ENCODE measurements at places on chromosomes 7 and 10. TPM values are rescaled to one million over a fixed set of nuclear protein-coding genes. Genes with fewer than 3 reads are reported as not detected.

GRCh38 chr7:1490837-1491236 lies 13.4 kb downstream of the INTS1 start:
- no peak for DNase-seq

DNA sequence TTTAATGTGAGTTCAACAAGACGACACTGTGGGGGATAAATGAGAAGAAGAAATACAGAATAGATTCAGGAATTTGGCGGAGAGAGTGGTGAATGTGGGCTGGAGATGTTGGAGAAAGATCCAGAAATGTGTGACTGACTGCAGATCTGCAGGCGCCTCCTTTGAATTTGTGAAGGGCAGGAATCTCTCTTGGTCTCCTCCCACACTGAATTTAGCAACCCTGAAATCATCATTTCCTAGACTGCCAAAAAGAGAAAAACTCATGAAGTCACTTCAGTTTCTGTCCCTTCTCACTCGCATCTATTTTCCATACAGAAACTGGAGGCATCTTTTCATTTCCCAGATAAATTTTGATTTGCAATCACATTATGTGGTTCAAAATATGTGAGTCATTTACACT lies 128.7 kb downstream of the GNAI1 start:
- no peak for DNase-seq

- peak; percentile 88 for DNase-seq
Measured at GRCh38 chr10:329361-330099, 194.3 kb downstream of the ZMYND11 start.

GRCh38 chr7:2632733-2633537 lies 1.1 kb downstream of the TTYH3 start:
- DNase-seq: peak; percentile 56

DNA sequence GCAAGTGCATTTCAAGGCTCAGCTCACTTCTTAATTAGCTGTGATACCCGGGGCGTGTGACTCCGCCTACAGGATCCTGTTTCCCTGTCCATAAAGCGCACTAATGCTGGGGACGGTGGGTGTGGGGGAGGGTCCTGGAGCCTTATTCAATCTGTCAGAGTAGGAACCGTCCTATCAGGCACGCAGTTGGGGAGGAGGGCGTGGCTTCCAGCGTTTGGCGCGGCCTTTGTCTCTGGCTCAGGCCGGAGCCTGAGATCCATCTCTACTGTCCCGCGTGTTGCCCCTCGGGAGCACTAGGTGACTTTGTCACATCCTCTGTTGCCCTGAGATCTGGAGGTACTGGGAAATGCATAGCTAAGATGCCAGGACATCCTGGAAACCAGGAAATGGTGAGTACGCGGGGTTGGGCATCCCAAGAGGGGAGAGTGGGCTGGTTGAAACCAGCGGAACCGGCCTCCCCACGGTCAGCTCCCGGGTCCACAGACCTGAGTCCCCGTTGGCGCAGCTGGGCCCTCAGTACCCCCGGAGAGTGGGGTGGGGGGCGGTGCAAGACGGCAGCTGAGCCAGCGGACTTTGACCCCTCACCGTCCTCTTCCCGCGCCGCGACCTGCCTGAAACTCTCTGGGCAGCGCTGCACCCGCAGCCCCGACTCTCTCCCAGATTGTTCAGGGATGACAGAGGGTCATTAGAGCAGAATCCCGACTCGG lies 104.4 kb upstream of the ZNF92 start:
- peak; percentile 80 for DNase-seq

DNA sequence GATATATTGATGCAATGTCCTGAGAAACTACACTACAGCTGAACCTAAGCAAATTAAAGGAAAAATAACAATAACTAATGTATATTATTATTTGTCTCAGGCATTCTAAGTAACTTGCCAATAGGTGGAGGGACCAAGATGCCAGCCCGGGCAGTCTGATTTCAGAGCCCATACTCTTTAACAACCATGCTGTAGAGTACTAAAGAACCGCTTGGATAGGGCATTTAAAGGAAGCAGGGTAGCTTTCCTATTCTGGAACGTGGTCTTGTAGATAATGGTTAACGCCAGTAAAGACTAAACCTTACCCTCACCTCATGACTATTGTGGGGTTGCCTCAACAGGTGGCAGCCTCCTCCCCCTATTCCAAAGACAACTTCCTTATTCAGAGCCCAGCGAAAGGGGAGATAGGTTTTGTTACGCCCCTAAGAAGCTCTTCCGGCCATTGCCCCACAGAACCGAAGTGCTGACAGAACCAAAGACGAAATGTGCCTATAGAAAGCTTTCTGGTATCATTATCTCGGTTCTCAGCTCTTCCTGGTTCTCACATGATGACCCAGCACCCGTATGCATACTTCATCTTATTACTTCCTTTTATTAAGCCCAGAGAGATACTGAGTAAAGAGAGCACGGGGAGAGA lies 707 bp upstream of the C1GALT1 start:
- peak; percentile 39 for DNase-seq

- DNase-seq: no peak
Measured at GRCh38 chr10:99387541-99387940, 42.9 kb downstream of the GOT1 start.

- no peak for DNase-seq
Measured at GRCh38 chr10:78470267-78471103, 436.8 kb downstream of the RPS24 start.

The AFAP1L2 gene
- polyA plus RNA-seq: 7.4 TPM

DNA sequence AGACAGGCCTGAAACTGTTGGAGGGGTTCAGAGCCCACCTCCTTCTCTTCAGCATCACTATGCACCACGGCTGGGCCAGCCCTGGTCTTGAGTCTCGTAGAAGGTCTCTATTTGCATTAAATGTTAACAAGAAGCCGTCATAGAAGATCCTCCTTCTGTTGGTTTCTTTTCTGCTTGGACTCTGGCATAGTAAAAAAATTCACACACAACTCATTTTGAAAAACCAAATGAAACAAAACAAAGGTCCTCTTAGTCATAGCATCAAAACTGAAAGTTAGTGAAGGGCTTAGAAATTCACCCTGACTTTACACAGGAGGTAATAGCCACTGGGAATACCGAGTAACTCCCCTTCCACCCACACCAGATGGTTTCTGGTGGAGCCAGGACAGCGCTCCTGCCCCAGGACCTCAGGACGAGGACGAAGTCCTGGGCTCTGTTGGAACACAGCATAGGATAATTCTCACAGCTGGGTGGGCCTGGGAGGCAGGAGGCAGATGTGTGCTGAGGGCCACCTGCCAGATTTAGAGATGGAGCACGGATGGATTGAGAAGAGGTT lies 248.4 kb upstream of the KLF6 start:
- no peak for DNase-seq

DNA sequence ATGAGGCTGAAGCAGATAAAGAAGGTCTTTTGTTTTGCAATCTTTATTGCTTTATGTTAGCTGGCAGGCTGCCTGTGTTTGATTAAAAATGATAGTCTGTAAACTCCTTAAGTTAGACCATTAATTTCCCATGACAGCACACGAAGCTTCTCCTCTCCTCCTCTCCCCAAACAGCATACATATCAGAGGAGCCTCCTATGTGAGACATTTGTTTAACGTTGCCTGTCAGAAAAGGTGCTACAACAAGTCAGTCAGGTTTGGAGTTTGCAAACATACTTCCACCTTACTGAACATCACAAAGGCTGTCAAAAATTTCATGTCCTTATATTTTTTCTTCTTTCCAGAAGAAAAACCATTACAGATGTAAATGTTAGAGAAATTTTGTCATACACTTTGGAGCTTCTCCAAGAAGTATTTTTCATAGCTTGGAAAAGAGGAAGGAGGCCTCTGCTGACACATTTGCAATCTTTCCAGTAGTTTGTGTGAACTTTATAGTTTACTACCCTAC lies 393.1 kb downstream of the EXOC4 start:
- no peak for DNase-seq

- no peak for DNase-seq
Measured at GRCh38 chr7:34841326-34841725, 183.3 kb downstream of the NPSR1 start.

- DNase-seq: no peak
Measured at GRCh38 chr10:101617824-101618568, 29.9 kb downstream of the DPCD start.

The RAMP3 gene
- polyA plus RNA-seq: 9.1 TPM

The CC2D2B gene
- polyA plus RNA-seq: 16.5 TPM

GRCh38 chr10:54985732-54986131 lies 184.7 kb upstream of the PCDH15 start:
- DNase-seq: no peak

DNA sequence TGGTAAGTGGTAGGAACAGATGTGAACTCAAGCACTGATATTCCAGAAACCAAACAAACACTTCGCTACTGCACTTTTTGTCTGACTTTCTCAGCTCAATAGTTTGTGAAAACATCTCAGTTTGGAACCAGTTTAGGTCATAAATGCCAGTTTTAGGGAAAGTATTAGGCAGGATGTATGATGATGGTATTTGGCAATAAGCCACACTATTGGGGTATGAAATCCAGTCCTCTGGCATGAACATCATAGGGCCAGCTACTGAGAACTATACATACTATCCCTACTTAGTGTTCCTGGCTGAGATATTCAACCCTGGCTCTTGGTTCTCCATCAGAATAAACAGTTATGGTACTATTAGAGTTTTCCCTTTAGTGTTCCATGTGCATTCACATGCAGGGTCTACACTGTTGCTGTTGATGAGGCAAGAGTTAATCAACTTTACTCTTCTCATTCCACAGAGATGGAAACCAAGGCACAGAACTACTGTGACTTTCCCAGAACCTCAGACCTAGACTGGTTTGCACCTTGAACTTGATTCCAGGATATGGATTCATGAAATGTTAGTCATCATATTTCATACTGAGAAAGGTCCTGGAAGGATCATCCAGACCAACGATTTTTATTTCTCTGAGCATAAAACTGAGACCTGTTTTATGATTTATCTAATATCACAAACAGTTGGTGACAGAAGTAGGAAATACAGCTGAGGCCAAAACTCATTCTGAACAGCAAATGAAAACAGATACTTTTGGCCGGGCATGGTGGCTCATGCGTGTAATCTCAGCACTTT lies 20.0 kb upstream of the IFIT2 start:
- no peak for DNase-seq

GRCh38 chr10:30991647-30992011 lies 40.0 kb downstream of the ZNF438 start:
- DNase-seq: no peak
